Kidney capillary endothelial cell (primary cell): ENCODE measurements at places on chromosomes 2 and 18.
A peak's percentile ranks its signal among the peaks of the same experiment; 100 is the strongest.

GRCh38 chr2:183680573-183680972 is 556.3 kb downstream of the NUP35 start:
- DNase-seq, result no peak

- no peak for DNase-seq
Observed at GRCh38 chr2:225056330-225057073, 14.2 kb upstream of the DOCK10 start.

- no peak for DNase-seq
Observed at GRCh38 chr2:85165088-85165690, 32.0 kb downstream of the TCF7L1 start.

- no peak for DNase-seq
Observed at GRCh38 chr2:124213977-124214587, 189.0 kb downstream of the CNTNAP5 start.

GRCh38 chr2:98912221-98912851 is 23.7 kb downstream of the CRACDL start:
- DNase-seq, result peak; percentile 53

DNA sequence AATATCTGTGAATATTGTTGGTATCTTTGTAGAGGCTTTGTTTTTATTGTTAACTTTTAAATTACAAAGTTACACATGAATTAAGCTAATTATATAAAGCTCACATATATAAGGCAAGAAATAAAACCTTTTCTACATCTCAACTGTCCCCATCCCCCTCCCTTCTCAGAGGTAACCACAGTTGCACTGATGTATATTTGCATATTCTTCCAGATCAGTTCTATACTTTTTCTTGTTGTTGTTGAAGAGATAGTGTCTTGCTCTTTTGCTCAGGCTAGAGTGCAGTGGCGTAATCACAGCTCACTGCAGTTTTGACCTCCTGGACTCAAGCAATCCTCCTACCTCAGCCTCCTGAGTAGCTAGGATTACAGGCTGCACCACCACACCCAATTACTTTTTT is 36.0 kb upstream of the CDC42EP3 start:
- DNase-seq, result no peak

DNA sequence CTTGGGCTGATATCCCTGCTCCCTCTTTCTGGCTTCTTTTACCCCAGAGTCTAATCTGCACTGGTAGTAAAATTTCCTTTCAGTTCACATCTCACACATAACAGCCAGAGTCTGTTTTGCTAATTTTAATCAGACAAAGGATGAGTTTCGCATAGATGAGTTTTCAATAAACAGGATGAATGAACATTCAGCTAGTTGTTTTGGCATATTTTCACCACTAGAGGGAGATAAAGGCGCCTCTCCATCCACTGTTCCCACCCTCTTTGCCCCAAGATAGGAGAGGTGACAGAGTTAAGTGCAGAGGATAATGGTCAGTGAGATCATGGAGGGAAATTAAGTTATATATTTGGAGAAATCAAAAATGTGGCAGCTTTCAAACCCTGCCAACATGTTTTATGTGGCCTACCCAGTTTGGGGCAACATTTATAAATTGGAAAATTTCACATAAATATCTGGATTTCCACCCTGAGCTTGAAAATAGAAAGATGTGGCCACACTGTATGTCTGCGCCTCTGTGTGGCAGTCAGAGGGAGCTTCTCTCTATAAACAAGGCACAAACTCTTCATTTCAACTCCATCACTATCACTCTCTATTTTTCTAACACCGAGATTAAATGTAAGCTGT is 48.5 kb upstream of the DTNA start:
- peak; percentile 65 for DNase-seq

GRCh38 chr2:240170354-240170735 is 29.9 kb upstream of the OTOS start:
- DNase-seq, result no peak

- no peak for DNase-seq
Observed at GRCh38 chr2:53630026-53630606, 137.5 kb upstream of the CHAC2 start.

- DNase-seq, result no peak
Observed at GRCh38 chr2:73408198-73408597, 22.6 kb downstream of the ALMS1 start.

- DNase-seq, result no peak
Observed at GRCh38 chr2:239647052-239647819, 246.4 kb upstream of the HDAC4 start.

GRCh38 chr18:75625966-75626365 is 198.5 kb upstream of the SMIM21 start:
- no peak for DNase-seq

GRCh38 chr2:3470166-3470651 is 49.1 kb downstream of the ADI1 start:
- no peak for DNase-seq

- DNase-seq, result no peak
Observed at GRCh38 chr2:109422071-109422757, 191.6 kb downstream of the SEPTIN10 start.

DNA sequence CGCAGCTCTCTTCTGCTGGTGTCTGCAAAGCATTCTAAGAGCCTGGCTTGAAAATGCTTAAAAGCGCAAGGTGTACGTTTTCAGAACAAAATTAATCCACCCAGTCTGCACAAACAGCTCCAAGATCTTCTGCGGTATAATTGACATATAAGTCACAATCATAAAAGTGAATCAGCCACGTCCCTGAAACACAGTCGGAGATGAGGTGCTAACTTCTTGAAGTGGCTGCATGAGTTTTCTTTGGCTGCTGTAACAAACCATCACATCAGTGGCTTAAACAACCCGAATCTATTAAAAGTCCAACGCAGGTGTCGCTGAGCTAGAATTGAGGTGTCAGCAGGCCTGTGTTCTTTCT is 32.6 kb downstream of the ARL4C start:
- no peak for DNase-seq

DNA sequence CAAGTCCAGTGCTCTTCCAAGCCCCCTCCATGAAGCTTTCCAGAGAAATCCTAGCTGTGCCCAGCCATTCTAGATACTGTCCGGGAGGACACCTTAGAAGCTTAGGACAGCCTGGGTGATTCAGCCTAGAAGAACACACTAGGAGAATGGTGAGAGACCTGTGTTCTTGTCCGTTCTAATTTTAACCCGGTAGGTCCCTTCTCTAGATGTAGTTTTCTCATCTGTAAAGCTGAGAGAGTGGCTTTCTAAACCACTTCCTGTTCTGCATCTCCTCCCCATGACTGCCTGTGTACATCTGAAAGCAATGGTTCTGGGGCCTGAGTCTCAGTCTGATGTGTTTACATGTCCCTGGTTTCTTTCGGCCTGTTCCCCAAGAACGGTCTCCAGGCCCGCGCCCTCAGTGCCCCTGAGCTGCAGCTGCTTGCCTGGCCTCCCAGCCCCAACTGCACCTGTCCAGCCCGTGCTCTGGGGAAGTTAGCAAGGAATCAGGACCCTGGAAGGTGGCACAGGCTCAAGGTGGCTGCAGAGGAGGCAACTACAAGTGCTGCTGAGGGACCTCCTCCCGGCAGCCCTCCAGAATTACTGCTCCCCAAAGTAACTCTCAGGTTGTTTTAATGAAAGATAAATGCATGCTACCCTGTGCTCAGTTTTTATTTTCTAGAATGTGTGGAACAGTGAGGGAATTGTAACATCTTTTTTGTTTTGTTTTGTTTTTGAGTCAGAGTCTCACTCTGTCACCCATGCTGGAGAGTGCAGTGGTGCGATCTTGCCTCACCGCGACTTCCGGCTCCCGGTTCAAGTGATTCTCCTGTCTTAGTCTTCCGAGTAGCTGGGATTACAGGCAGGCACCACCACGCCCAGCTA is 105.9 kb downstream of the LBH start:
- no peak for DNase-seq
